Activated CD8-positive, alpha-beta memory T cell treated with anti-CD3 and anti-CD28 coated beads for 24 hours (primary cell): ENCODE measurements at places on chromosomes 1 and 21.
A peak's percentile ranks its signal among the peaks of the same experiment; 100 is the strongest.

GRCh38 chr1:180927348-180927747 lies 14.7 kb downstream of the KIAA1614 start:
- DNase-seq: no peak

GRCh38 chr21:45102391-45102932 lies 28.1 kb downstream of the ADARB1 start:
- peak; percentile 47 for DNase-seq

DNA sequence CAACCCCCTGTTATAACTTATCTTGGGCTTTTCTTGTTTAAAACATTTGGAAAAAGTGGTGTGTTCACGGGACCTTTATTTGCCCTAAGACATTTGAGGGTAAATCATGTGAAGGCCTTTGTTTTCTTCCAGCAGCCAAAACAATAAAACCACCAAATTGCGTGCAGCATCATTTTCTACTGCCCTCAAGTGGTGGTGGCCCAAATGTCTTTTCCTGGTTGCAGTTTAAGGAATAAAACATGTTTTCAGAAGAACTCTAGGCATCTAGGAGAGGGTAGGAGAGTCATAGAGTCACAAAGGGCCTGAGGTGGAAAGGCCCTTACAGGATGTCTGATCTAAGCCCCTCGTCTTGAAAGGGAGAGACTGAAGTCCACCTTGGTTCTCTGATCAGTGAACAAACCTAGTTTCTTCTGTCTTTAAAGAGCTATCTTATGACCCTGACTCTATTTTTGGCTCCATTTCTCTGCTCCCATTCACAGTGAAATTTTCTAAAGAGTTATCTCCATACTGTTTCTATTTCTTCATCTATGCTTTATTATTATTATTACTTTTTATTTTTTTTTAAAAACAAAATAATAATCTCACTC lies 16.0 kb upstream of the EPS15 start:
- DNase-seq: peak; percentile 59

DNA sequence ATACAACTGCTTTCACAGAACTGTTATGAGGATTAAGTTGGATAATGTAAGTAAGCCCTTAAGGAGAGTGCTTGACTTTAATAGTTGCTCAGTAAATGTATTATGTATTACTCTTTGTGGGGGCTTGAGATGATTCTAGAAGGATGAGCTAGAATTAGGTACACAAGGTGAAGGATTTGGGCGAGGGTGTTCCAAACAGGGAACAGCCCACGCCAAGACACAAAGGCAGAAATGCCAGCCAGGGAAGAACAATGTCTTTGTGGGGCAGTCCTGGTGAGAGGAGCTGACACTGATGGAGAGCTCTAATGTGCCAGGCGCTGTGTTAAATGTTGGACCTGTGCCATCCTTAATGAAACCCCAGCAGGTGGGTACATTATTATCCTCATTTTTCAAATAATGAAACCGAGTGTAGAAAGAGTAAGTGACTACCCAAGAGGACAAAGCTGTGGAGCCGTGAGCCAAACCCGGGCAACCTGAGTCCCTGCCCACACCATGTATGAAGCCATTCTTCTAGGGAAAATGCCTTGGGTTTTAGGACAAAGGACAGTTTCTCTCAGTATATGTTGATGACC lies 362.4 kb downstream of the HHAT start:
- DNase-seq: no peak

- DNase-seq: no peak
Observed at GRCh38 chr1:227622739-227623475, 59.6 kb downstream of the ZNF678 start.

- DNase-seq: no peak
Observed at GRCh38 chr1:235304549-235305451, 23.2 kb downstream of the ARID4B start.

DNA sequence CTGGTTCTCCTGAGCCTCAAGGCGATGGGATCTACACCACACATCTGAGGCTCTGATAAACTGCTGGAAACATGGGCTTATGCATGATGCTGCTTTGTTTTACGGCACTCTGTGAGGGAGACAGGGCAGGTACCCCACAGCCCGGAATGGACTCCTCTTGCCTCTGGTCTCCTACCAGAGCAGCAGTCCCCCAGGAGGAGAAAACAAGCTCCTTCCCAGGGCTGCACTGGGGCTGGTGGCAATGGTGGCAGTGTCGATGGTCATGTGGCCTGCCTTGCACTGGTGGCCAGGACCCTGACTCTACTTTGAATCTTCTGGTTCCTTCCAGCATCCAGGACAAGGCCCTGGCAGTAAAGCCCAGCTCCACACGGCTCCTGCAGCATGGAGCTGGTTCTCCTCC lies 79.4 kb downstream of the TOMM20 start:
- DNase-seq: no peak

- peak; percentile 61 for DNase-seq
Observed at GRCh38 chr1:21818656-21819055, 6.6 kb downstream of the LDLRAD2 start.

- peak; percentile 74 for DNase-seq
Observed at GRCh38 chr1:225849925-225850324, 32.3 kb downstream of the TMEM63A start.

DNA sequence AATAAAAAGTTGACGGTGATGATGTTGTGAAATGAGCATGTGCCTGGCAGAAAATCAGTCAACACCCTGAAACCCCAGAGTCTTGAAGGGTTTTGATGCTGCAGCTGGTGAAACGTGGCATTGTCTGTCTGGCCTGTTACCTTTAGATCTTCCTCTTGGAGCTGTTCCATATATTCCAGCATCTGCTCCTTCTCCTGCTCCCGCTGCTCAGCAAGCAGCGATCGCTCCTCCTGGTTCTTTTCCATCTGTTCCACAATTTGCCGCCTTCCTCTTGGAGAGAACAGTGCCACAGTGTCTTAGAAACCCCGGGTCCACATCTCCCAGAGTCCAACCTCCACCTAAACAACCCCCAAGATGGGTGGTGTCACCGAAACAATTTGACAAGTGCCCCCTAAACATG lies 15.7 kb downstream of the CFAP45 start:
- DNase-seq: no peak

DNA sequence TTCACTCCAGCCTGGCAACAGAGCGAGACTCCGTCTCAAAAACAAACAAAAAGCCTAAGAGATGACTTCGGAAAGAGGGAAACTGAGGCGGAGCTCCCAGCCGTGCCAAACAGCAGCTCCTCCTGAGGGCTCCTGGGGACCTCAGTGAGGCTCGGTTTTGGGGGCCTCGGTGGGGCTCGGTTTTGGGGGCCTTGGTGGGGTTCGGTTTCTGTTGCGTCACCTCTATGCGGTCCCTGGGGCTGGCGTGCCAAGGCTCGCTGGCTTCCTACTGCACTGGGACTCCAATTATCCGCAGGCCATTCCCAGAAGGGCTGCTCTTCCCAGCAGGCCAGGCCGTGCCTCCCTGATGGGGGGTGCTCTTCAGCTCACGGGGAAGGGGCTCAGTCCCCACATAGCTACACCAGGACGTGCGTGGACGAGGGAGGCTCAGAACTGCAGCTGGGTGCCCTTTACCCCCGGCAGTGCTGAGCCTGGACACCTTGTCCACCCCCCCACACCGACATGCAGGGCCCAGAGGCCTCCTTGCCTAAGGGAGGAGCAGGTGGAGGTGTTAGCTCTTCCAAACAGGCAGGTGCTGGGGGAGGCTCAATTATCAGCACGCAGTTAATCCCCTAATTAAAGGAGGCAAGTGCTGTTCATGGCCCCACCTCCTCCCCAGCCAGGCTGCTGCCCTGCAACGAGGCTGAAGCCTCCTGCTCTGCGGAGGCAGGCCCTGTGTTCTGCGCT lies 5.1 kb upstream of the C1orf159 start:
- DNase-seq: no peak

- no peak for DNase-seq
Observed at GRCh38 chr1:145863282-145864018, 4.6 kb upstream of the PIAS3 start.

- DNase-seq: no peak
Observed at GRCh38 chr1:53810007-53810406, 28.1 kb downstream of the NDC1 start.

GRCh38 chr1:16109571-16109970 lies 36.1 kb upstream of the FAM131C start:
- no peak for DNase-seq

DNA sequence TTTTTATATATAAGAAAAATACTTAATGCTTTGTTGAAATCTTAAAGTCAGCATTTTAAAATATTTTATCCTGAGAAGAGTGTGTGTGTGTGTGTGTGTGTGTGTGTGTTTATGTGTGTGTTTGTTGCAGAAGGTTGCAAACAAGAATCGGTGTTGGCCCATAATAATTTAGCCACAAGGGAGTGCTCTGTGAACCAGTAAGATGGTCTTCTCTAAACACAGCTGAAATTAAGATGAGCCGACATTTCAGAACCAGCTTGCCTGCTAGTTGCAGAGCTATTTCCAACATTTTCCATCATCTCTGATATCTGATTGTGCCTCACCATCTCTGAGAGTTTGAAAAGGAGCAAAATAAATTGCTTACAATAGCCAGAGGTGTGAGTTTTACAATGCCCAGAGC lies 158.8 kb upstream of the SGIP1 start:
- no peak for DNase-seq

DNA sequence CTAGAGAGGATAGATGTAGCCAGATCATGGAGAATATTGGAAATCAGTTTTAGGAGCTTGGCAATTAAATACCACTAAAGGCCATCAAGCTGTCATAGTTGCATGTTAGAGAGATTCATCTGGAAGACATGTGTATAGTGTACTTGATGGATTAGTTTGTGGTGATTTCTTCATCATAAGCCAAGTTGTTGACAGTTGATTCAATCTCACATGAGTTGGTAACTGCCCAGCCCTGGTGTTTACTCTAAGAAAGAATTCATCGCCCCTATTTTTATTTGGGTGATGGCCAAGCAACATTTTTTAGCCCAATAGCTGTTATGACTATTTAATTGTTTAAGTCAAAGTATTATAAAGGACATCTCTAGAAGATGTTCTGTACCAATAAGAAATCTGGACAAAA lies 737.6 kb downstream of the PLA2G4A start:
- DNase-seq: no peak

DNA sequence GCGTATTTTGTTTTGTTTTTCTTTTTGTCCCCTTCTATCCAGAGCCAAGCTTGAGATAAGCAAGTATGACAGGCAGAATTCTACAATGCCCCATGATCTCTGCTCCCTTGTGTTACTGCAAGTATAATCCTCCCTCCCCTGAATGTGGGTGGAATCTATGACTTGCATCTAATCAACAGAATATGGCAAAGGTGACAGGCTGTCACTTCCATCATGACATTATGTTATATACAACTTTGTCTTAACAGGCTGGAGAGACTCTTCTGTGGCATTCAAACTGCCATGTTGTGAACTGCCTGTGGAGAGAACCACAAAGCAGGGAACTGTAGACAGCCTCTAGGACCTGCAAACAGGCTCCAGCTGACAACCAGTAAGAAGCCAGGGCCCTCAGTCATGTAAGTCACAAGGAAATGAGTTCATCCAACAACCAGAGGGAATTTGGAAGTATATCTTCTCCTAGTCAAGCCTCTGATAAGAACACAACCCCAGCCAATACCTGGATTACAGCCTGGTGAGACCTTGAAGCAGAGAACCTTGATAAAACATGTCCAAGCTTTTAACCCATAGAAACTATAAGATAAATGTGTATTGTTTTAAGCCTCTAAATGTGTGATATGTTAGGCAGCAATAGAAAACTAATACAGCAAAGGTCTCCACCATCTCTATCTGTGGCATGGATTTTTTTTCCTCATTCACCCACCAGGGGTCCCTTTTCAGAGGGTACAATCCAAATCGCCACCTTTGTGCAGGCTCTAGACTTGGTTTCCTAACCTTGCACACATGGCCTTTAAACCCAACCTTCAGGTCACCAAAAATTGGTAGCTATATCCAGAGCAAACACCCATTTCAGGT lies 5.7 kb upstream of the C1orf162 start:
- no peak for DNase-seq

DNA sequence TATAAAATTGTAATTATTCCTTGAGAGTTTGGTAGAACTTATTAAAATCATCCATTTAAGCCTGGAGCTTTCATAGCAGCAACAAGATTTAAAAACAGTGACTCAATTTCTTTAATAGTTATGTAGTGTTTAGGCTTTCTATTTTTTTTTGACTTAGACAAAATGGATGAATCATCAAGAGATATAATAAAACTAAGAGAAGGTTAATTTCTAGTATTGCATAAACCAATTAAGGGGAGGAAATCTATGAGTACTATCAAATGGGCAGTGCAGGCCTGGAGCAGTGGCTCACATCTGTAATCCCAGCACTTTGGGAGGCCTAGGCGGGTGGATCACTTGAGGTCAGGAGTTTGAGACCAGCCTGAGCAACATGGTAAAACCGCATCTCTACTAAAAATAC lies 416.3 kb upstream of the USP24 start:
- DNase-seq: no peak

- DNase-seq: no peak
Observed at GRCh38 chr1:43172527-43172972, 420 bp downstream of the CFAP57 start.

DNA sequence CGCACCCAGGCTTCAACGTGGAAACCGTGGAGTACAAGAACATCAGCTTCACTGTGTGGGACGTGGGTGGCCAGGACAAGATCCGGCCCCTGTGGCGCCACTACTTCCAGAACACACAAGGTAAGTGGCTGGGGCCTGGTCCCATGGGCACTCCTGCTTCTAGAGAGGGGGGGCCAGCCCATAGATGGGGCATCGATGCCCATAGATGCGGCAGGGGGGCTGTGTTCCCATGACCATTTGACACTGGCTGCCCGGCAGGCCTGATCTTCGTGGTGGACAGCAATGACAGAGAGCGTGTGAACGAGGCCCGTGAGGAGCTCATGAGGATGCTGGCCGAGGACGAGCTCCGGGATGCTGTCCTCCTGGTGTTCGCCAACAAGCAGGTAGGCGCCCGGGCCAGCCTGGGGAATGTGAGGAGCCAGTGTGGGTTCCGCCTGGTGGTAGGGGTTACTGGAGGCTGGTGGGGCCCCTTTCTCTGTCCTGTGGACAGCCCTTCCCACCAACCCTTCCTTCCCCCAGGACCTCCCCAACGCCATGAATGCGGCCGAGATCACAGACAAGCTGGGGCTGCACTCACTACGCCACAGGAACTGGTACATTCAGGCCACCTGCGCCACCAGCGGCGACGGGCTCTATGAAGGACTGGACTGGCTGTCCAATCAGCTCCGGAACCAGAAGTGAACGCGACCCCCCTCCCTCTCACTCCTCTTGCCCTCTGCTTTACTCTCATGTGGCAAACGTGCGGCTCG lies 5.6 kb downstream of the C1orf35 start:
- peak; percentile 55 for DNase-seq

DNA sequence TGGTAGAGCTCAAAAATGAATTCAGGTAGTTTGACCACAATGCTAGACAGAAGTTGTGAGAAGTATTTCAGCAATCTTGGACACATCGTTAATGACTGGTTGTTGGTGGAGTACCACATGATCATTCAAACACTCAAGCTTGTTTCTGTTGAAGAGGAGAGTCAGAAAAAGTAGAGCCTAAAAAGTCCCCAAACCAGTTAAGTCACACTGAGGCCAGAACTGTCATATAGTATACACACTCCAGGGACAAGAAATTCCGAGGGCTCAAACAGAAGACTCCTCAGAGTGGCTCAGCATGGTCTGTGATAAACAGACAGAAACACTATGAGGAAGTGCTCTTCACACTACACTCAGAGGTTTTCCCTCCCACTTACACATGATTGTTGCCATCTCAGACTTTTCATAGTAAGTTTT lies 5.8 kb downstream of the TRIM33 start:
- DNase-seq: no peak
